ENCODE measurements at places on chromosomes 11 and 22.

DNA sequence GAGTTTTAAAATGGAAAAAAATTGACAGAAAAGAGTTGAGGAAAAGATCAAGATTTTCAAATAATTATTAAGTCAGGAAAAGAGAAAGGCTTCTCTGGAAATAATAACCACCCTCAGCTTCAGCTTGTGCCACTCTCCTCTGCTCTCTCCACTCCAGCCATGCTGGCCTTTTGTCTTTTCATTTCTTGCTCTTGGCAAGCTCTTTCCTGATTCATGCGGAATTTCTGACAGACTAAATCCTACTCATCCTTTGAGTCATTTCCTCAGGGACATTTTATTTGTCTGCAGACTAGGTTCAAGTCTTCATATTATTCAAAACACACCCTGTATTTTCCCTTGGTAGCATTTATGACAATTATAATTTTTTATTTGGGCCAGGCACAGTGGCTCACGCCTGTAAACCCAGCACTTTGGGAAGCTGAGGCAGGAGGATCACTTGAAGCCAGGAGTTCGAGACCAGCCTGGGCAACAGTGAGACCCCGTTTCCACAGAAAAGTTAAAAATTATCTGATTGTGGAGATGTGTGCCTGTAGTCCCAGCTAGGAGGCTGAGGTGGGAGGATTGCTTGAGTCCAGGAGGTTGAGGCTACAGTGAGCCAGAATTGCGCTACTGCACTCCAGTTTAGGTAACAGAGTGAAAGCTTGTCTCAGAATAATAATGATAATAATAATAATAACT lies 7.8 kb upstream of the P4HA3 start:
- no peak for DNase-seq
- H3K4me1 ChIP-seq, result peaks cover 4% of the 10 kb centered on the region
- H3K36me3 ChIP-seq, result peaks cover 4% of the 10 kb centered on the region
- H3K27me3 ChIP-seq, result peaks cover 10% of the 10 kb centered on the region

DNA sequence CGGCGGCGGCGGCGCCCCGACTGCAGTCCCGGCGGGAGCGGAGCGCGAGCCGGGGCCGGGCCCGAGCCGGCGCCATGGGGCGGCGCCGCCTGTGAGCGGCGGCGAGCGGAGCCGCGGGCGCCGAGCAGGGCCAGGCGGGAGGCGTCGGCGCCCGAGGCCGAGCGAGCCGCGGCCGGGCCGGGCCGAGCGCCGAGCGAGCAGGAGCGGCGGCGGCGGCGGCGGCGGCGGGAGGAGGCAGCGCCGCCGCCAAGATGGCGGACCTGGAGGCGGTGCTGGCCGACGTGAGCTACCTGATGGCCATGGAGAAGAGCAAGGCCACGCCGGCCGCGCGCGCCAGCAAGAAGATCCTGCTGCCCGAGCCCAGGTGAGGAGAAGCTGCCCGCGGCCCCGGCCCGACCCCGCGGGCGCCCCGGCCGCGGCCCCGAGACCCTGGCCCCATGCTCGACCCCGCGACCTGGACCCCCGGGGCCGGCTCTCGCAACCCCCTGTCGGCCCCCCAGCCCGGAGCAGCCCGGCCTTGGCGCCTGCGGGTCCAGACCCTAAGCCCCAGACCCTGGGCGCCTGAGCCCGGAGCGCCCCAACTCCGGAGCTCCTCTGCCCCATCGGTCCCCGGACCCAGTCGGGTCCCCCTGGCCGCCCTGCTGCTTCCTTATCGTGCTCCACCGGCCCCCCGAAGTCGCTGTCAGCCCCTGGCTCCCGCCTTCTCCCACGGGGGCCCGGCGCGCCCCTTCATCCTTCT lies at the start of gene GRK2:
GRK2 (plus strand) TSS at position 25 of the 739 bp plus-strand sequence; CDS start at position 252, 227 bp downstream.
- H3K4me3 ChIP-seq, result peak within 1 kb of the TSS; percentile 95
- H3K27me3 ChIP-seq, result peaks cover 3% of the 10 kb centered on the region
- peaks cover 22% of the 10 kb centered on the region for H3K36me3 ChIP-seq
- H3K4me1 ChIP-seq, result peaks cover 49% of the 10 kb centered on the region
- peak within 1 kb of the TSS; percentile 95 for H3K27ac ChIP-seq
- DNase-seq, result no peak

DNA sequence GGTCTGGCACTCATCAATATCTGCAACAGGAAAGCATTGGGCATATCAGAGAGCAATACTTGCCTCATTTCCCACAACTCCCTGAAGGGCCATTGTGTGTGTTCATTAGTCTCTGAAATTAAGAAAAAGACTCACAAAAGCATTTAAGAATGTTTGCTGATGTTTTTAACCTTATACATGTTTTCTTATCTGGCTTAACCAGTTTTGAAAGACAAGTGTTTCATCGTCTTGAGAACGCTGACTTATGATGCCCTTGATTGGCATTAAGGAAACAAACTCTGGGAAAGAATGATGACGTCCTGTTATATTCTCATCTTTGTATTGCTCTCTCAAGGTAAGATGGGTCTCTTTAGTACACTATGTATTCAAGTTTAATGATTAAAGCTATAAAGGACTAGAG lies 32.0 kb downstream of the SCUBE2 start:
- peaks cover 9% of the 10 kb centered on the region for H3K27me3 ChIP-seq
- DNase-seq, result no peak
- H3K36me3 ChIP-seq, result no peaks in the 10 kb centered on the region
- no peak overlapping the region for H3K4me3 ChIP-seq
- no peak overlapping the region for H3K27ac ChIP-seq

DNA sequence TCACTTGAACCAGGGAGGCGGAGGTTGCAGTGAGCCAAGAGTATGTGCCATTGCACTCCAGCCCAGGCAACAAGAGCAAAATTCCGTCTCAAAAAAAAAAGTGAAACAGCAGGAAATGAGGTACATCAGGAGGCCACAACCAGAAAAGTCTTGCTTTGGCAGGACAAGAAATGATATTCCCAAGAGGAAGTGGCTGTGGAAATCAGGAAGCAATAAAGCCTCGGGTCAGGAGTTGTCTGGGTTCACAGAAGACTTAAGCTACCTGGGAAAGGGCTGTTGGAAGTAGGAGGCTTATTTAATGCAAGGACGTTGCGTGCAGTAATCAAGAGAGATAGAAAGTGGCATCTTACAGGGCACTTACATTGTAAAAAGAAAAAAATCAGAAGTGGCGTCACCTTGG lies 9.2 kb upstream of the RELT start:
- no peaks in the 10 kb centered on the region for H3K27me3 ChIP-seq
- no peak for DNase-seq

GRCh38 chr11:127451861-127452260 lies 451.3 kb upstream of the KIRREL3 start:
- H3K4me3 ChIP-seq, result no peak overlapping the region
- no peaks in the 10 kb centered on the region for H3K4me1 ChIP-seq
- DNase-seq, result no peak
- no peaks in the 10 kb centered on the region for H3K27me3 ChIP-seq
- no peak overlapping the region for H3K27ac ChIP-seq
- H3K36me3 ChIP-seq, result no peaks in the 10 kb centered on the region

DNA sequence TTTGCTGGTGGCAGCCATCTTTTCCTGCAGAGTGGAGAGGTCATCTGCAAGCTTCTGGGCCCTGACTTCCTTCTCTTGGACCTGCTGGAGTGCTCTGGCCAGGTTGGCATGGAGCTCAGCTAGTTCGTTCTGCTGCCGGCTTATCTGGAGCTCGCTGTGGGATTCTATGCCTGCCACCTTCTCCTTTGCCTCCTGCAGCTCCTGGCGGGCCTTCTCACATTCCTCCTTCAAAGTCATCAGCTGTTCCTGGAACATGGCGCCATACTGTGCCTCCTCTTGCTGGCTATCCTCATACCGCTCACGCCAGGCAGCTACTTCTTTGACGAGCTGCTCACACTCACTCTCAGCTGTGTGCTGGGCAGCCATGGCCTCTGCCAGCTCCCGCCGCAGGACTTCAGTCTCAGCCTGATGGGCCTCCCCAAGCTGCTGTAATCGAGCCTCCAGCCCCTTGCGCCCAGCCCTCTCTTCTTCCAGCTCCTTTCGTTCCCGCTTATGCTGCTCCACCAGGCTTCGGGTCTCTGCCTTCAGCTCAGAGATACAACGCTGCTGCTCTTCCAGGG lies 16.1 kb downstream of the IL18BP start:
- no peak for DNase-seq
- no peaks in the 10 kb centered on the region for H3K27me3 ChIP-seq
- no peak overlapping the region for H3K4me3 ChIP-seq
- peaks cover 53% of the 10 kb centered on the region for H3K36me3 ChIP-seq

DNA sequence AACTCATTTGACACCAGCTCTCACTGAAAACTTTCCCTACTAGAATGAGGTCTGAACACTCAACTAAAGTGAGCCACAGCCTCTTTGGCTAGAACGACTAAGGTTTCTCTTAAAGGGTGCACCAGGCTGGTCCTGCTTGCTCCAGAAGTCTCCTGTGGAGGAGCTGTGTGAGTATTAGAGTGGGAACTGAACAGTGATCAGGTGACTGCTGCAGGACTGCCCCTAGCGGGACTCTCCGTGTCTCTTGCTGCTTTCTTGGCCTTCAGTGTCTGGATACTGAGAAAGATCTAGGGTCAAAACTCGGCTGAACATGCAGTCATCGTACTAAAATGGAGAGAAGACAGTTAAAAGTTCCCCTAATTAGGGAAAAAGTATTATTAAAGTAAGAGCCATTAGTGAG lies 34.6 kb downstream of the FAM118A start:
- no peaks in the 10 kb centered on the region for H3K27me3 ChIP-seq
- no peak overlapping the region for H3K27ac ChIP-seq
- no peaks in the 10 kb centered on the region for H3K4me1 ChIP-seq
- peaks cover 12% of the 10 kb centered on the region for H3K36me3 ChIP-seq

- H3K4me3 ChIP-seq, result peak overlapping the region; percentile 51
- no peaks in the 10 kb centered on the region for H3K27me3 ChIP-seq
- peaks cover 35% of the 10 kb centered on the region for H3K4me1 ChIP-seq
- peaks cover 25% of the 10 kb centered on the region for H3K36me3 ChIP-seq
- peak; percentile 56 for DNase-seq
Observed at GRCh38 chr11:67996622-67997474, 7.0 kb downstream of the UNC93B1 start.

DNA sequence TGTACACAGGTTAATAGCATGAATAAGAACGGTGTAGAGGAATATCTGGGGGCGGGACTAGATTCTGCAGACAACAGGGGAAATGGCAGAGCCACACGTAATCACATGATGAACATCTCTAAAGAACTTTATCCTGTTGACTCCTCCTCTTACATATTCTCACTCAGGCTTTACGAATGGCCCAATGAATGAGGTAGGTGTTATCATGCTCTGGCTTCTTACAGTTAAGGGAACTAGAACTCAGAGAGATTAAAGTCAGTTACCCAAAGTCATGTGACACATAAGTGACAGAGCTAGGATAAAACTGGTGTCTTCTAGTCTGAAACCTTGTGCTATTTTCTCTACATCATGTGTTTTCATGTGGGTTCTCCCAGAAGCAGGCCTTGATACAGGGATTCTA lies 49.0 kb upstream of the BMAL1 start:
- H3K4me3 ChIP-seq, result no peak overlapping the region
- peaks cover 8% of the 10 kb centered on the region for H3K4me1 ChIP-seq
- no peaks in the 10 kb centered on the region for H3K36me3 ChIP-seq
- no peak for DNase-seq

DNA sequence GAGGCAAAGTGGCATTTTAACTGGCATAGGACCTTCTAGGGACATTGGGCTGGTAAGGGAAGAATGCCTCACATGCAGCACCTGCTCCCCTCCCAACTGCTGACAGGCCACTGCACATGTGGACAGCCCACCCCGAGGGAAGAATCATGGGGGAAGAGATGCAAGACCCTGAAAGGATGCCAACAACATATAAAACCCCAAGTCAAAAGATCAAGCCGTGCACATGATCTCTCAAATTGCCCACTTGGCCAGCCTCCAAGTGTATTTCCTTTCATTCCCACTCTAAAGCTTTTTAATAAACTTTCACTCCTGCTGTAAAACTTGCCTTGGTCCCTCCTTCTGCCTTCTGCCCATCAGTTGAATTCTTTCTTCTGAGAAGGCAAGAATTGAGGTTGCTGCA lies 947.8 kb upstream of the CCDC90B start:
- no peak overlapping the region for H3K4me3 ChIP-seq
- no peaks in the 10 kb centered on the region for H3K27me3 ChIP-seq
- DNase-seq, result no peak
- no peaks in the 10 kb centered on the region for H3K4me1 ChIP-seq
- H3K36me3 ChIP-seq, result no peaks in the 10 kb centered on the region

GRCh38 chr22:44261861-44262595 lies 50.7 kb downstream of the SHISAL1 start:
- no peak overlapping the region for H3K27ac ChIP-seq
- DNase-seq, result no peak
- H3K4me1 ChIP-seq, result no peaks in the 10 kb centered on the region

- H3K27ac ChIP-seq, result no peak overlapping the region
- H3K27me3 ChIP-seq, result peaks cover 20% of the 10 kb centered on the region
- H3K36me3 ChIP-seq, result no peaks in the 10 kb centered on the region
- no peaks in the 10 kb centered on the region for H3K4me1 ChIP-seq
Observed at GRCh38 chr11:76844511-76844910, 16.2 kb upstream of the ACER3 start.

- H3K27me3 ChIP-seq, result no peaks in the 10 kb centered on the region
- H3K4me1 ChIP-seq, result no peaks in the 10 kb centered on the region
- no peak overlapping the region for H3K27ac ChIP-seq
- H3K36me3 ChIP-seq, result no peaks in the 10 kb centered on the region
- DNase-seq, result no peak
- no peak overlapping the region for H3K4me3 ChIP-seq
Observed at GRCh38 chr11:127552446-127552845, 551.9 kb upstream of the KIRREL3 start.

DNA sequence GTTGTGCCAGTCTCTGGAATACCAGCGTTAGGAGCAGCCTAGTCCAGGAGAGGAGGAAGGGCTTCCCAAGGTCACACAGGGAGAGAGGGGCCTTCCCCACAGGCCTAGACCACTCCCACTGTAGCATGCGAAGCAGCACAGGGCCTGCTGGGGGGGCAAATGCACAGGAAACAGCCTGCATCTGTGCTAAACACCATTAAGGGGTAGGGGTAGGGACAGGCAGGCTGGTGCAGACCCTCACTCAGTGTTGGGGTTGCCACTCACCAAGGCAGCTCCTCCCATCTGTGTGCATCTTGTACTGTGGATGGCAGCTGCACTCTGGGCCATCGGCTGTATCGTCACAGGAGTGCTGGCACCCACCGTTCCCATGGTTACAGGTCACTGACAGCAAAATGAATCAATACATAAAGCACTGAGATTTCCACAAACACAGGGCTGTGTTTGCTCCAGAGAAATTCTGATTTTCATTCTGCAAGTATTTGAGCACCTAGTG lies 24.9 kb downstream of the SCUBE2 start:
- peaks cover 12% of the 10 kb centered on the region for H3K27me3 ChIP-seq
- H3K27ac ChIP-seq, result no peak overlapping the region
- H3K4me1 ChIP-seq, result peaks cover 3% of the 10 kb centered on the region
- H3K36me3 ChIP-seq, result no peaks in the 10 kb centered on the region
- H3K4me3 ChIP-seq, result no peak overlapping the region

GRCh38 chr11:118763041-118763440 lies 27.9 kb downstream of the DDX6 start:
- H3K27ac ChIP-seq, result peak overlapping the region; percentile 53
- no peak for DNase-seq
- no peaks in the 10 kb centered on the region for H3K27me3 ChIP-seq
- H3K4me3 ChIP-seq, result no peak overlapping the region
- H3K4me1 ChIP-seq, result peaks cover 4% of the 10 kb centered on the region
- peaks cover 22% of the 10 kb centered on the region for H3K36me3 ChIP-seq

GRCh38 chr22:45065726-45066125 lies 55.9 kb upstream of the PHF21B start:
- H3K4me3 ChIP-seq, result no peak overlapping the region
- H3K4me1 ChIP-seq, result no peaks in the 10 kb centered on the region
- H3K27ac ChIP-seq, result no peak overlapping the region
- no peak for DNase-seq
- peaks cover 16% of the 10 kb centered on the region for H3K27me3 ChIP-seq

- no peaks in the 10 kb centered on the region for H3K36me3 ChIP-seq
- no peaks in the 10 kb centered on the region for H3K27me3 ChIP-seq
- no peaks in the 10 kb centered on the region for H3K4me1 ChIP-seq
- no peak for DNase-seq
Observed at GRCh38 chr11:38446336-38446735, 1848.3 kb upstream of the RAG2 start.

Measured in memory B cell (primary cell).